ENCODE measurements at places on chromosomes 16 and 17.

DNA sequence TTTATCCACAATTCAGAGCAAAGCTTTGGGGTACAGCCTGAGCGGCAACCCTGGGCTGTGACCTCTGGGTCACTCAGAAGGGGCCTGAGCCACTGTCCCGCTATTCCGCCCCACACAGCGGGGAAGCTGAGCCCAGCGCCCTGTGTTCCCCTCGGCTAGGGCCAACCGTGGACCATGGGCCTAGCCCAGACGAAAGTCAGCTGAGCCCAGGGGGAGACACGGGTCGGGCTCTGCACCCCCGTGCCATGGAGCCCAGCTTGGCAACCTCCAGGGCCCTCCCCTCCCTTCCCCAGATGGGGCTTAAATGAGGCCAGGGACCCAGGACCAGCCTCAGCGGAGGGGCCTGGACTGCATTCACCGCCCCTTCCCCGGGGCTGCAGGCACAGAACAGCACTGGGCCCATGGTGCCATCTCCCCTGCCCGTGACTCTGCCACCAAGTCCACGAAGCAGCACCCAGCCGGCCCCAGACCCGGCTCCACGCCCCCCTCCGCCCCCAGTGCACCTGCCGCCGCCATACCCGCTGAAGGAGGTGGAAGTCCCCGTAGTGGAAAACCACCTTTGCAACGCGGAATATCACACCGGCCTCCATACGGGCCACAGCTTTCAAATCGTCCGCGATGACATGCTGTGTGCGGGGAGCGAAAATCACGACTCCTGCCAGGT, 1.8 kb downstream of the TPSD1 start:
- no peak for DNase-seq

GRCh38 chr16:79648826-79649225, 48.3 kb upstream of the MAF start:
- no peak for DNase-seq

- DNase-seq = no peak
Measured at GRCh38 chr17:79093270-79093669, 18.6 kb downstream of the ENGASE start.

DNA sequence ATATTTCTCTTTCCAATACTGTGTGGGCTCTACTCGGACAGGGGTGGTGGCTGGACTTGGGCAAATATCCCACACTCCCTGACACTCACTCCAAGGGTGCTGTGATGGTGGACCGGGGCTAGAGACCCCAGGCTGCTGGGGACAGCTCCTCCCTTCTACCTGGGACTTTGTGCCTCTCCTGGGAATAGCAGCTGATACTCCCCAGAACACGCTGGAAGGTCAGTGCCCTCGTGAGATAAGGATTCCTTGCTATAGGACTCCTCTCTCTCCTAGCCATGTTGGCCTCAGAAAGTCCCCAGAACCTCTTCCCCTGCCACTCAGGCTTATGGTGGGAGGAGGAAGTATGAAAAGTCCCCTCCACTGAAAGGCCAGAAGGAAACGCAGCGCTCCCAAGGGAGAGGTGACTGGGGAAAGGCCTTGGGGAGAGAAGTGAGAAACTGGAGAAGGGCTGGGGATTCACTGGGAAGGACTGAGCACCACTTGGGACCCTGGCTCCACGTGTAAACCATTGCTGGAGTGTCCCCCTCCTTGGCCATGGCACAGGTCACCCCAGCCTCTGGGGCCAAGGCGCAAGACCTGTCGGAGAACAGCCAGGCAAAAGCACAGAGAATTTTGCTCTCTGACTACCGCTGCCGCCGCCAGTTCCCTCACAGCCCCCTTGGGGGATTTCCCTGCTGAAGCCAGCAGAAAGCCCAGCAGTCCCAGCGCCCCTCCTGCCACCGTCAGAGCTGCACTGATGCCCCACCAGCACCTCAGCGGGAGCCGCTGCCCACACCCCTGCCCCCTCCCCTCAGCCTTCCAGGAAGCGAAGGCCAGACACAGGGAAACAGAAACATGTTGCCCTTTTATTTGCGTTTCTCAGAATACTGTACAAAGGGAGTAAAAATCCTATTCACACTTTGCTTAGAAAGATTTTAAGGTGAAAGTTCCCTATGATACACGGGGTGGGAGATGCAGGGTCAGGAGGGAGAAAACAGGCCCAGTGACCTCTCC, 2.1 kb upstream of the GSDMB start:
- no peak for DNase-seq
